ENCODE measurements at places on chromosomes 7 and 10. TPM values are rescaled to one million over a fixed set of nuclear protein-coding genes. Genes with fewer than 3 reads are reported as not detected.

Gene SLC26A5
- total RNA-seq = not detected

Gene AKR1C4
- not detected for total RNA-seq

Gene SH2D4B
- not detected for total RNA-seq

Gene SPDYE1
- not detected for total RNA-seq

Gene AVL9
- total RNA-seq = 23.9 TPM

Gene MYOF
- total RNA-seq = 191 TPM

Gene PTN
- total RNA-seq = 9.3 TPM

Gene ACTA2
- total RNA-seq = 480 TPM

Gene HOXA6
- total RNA-seq = not detected

Gene PRKCQ
- under 0.01 TPM for total RNA-seq

Gene TUBAL3
- total RNA-seq = not detected

Gene SMC3
- 10.9 TPM for total RNA-seq

Gene ANKRD30A
- total RNA-seq = not detected

Gene THNSL1
- total RNA-seq = 1.9 TPM

Gene USP6NL
- 6.1 TPM for total RNA-seq

Gene CREB5
- total RNA-seq = 2.5 TPM

Gene ADRB1
- total RNA-seq = not detected

Gene ST8SIA6
- 0.15 TPM for total RNA-seq

Gene INHBA
- total RNA-seq = 14.9 TPM

Gene LRRD1
- under 0.01 TPM for total RNA-seq

Gene BEND7
- total RNA-seq = 3.2 TPM

Gene CHCHD1
- 11.0 TPM for total RNA-seq

Gene ZNF3
- total RNA-seq = 11.8 TPM

Gene WEE2
- total RNA-seq = not detected

Gene AHCYL2
- total RNA-seq = 11.9 TPM

Gene SLC12A9
- 13.2 TPM for total RNA-seq

Gene HOXA1
- total RNA-seq = not detected

Gene ZNF273
- total RNA-seq = 2.6 TPM

Gene STEAP2
- total RNA-seq = 2.6 TPM

Gene ADIRF
- 184 TPM for total RNA-seq

Gene HOXA2
- total RNA-seq = not detected

Gene CABCOCO1
- total RNA-seq = 0.60 TPM

Gene ATG9B
- total RNA-seq = not detected

Gene FBXL13
- total RNA-seq = 1.6 TPM

Gene CFAP58
- 0.75 TPM for total RNA-seq

Gene VAX1
- not detected for total RNA-seq

Gene RTKN2
- 0.23 TPM for total RNA-seq

Gene EN2
- under 0.01 TPM for total RNA-seq

Gene POR
- total RNA-seq = 309 TPM

Gene SPAG6
- not detected for total RNA-seq

All from smooth muscle cell of the coronary artery (primary cell).